Anterior cingulate cortex (tissue), 58 donors: ENCODE measurements at places on chromosomes 3 and 15.
A peak's percentile ranks its signal among the peaks of the same experiment; 100 is the strongest.

- DNase-seq = no peak
Measured at GRCh38 chr3:151630938-151631441, 102.7 kb upstream of the AADACL2 start.

- DNase-seq = peak; percentile 18
Measured at GRCh38 chr3:11530153-11530721, 113.5 kb downstream of the VGLL4 start.

- no peak for DNase-seq
Measured at GRCh38 chr3:186152889-186153292, 44.0 kb upstream of the ETV5 start.

- no peak for DNase-seq
Measured at GRCh38 chr15:45156744-45157455, 27.1 kb downstream of the DUOX1 start.

- DNase-seq = no peak
Measured at GRCh38 chr3:72176537-72177041, 391.6 kb upstream of the PROK2 start.

DNA sequence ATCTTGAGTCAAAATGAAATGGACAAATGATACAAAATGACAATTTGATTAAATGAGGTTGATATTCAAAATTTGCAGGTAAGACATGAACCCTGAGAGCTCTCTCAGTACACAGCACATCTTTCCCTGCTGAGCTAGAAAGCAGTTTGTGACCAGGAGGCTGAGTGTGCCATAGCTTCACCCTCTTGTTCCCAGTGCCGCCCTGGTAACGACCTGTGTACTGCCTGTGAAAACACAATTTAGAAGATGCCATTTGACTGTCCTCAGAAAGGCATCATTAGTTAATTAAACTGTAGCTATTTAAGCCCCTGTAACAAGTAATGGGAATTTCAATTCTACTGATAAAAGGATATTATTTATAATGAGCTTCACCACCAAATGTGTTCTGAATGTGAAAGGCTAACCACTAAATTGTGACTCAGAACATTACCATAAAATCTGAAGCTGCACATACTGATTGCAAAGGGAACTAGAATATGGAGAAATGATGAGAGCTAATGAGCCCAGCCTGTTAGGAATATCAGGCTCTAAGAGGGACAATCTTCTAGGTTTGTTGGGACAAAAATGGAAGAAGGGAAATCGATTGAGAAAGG, 212.9 kb upstream of the ARPP21 start:
- DNase-seq = no peak

GRCh38 chr3:64354221-64354620, 129.0 kb upstream of the PRICKLE2 start:
- no peak for DNase-seq

GRCh38 chr15:91630090-91630489, 223.4 kb upstream of the SLCO3A1 start:
- no peak for DNase-seq

- no peak for DNase-seq
Measured at GRCh38 chr15:40465939-40466338, 4.8 kb upstream of the CHST14 start.

DNA sequence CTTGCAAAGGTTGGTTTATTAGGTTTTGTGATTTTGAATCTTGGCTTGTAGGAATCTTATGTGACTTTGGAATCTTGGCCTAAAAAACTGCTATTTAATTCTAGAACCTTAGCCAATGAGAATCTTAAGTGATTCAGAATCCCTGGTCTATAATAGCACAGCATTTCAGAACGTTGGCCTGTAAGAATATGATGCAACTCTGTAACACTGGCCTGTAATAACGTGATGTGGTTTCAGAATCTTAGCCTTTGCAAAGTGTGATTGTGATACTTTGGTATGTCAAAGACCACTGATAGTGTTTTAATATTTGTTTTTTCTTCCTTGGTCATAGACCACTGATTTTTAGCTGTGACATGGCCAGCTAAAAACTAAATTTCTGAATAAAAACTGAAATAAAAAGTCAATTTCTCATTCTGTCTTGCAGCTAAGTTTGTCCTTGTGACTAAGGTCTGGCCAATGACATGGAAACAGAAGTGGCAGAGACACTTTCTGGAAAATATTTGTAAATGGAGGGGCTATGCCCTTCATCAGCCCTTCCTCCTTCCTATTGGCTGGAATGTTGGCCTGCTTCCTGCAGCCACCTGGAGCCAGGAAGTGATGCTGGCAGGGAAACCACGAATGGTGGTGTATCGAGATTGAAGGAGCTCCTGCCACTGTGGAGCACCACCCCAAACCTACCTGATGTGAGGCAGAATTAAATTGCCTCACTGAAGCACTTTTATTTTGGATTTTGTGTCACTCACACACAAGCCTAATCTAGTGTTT, 42.3 kb upstream of the CORO2B start:
- DNase-seq = no peak

DNA sequence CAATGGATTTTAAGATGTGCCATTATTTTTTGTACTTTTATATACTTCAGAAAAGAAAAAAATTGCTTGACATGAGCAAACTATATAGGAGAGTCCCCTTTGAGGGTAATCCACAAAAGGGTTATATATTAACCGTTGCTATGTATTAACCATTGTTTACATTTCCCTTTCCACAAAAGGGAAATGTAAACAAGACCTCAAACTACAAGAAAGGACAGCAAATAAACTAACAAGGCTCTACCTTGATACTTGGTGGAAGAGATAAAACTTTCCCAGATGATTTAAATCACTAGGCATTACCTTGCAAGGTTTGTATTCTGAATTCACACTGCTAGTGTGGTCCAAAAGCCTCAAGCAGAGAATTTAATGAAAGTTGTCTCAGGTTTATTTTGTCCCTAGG, 616.3 kb upstream of the BCHE start:
- no peak for DNase-seq

GRCh38 chr3:194298331-194299227, 52.5 kb downstream of the CPN2 start:
- DNase-seq = no peak

DNA sequence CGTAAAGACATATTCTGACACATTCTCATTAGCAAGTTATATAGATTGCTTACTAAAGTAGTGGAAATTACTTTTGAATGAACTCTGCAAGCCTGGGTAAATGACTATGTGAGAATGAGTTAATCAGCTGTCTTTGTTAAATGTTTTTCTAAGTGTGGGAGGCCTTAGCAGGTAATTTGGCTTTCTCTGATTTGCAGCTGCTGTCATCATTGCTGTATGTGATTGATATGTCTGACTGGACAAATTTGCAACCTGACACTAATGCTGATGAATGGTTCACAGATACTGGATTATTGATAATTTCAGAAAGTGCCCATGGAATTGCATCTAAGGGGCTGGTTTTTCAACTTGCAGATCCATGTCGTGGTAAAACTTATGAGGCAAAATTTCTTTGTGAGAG, 372.2 kb upstream of the SGO1 start:
- DNase-seq = no peak

DNA sequence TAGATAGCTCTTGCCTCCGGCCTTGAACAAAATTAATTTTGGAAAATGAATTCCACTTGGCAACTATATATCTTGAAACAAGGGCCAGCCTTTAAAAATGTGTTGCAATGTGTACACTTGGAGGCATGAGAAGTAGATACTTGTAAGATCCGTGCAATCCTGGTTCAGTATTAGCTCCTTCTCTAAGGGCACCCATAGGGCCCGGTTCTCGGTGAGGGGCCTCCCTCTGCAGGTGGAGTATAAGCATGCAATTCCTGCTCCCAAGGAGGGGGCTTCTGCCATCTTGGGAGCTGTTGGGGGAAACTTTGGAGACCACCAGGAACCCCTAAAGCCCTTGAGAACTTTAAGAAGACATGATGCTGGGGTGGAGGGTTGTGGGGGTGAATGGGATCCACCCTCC, 388.7 kb upstream of the RGMA start:
- no peak for DNase-seq

GRCh38 chr3:29949131-29949530, 657.3 kb upstream of the TGFBR2 start:
- DNase-seq = no peak

- no peak for DNase-seq
Measured at GRCh38 chr15:76901965-76902364, 3.2 kb downstream of the SCAPER start.

GRCh38 chr3:187400756-187401155, 32.6 kb downstream of the RTP4 start:
- no peak for DNase-seq
